H1 (cell line): ENCODE measurements at places on chromosomes 5 and 9.

GRCh38 chr5:179278119-179278518 is 67.1 kb downstream of the ADAMTS2 start:
- no peak for DNase-seq

DNA sequence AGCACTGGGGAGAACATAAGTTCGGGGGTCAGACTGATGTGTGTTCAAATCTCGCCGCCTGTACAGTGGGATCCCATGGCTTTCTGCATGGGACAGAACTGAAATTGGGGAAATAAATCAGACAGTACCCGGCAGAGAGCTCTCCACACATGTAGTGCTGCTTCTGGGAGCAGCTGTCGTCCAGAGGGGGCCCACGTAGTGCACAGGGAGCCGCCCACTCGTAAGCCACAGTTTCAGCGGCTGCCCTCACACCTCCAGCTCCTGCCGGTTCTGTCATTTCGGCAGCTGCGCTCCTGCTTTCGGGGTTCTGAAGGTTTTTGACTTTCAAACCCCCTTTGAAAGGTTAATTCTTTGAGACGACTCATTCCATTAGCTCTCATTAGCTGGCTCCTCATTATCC is 83.1 kb downstream of the OLFM1 start:
- no peak for DNase-seq

GRCh38 chr5:143156086-143156485 is 247.4 kb downstream of the NR3C1 start:
- DNase-seq, result no peak

DNA sequence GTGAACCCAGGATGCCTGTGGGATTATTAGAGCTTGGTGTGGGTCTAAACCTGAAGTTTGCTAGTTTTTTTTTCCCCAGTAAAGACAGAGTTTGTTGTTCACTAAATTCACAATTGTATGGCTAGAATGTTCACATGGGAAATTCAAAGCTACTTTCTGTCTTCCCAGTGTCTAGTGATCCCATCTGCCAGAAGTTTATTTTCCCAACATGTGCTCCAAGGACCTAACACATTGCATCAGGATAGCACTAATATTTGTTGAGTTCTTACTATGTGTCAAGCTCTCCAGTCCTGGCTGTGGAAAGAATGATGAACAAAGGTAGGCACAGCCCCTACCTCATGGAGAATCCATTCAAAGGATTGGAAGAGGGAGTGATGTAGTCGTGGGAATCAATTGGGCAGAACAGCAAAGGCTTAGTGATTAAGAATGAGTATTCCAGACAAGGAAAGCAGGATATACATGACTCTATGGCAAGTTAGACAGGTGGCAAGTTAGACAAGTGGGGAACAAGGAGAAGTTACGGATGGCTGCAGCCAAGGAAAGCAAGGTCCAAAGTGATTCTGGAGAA is 521.5 kb upstream of the WWC1 start:
- DNase-seq, result no peak

DNA sequence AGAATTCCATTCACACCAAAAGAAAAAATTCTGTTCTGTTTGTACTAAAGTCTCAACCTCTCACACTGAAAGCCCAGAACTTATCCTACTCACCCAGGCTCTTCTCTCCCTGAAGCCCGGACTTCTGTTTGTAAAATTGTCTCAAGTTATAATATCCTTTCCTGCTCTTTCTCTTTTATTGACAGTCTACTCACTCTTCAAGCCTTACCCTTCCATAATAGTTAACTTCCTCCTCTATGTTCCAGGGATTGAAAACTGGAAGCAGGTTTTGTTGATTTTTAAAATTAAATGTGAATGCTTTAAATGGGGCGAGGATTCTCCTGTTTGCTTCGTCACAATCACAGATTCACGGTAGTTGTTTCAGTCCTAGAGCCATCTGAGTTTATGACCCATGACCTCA is 51.7 kb upstream of the CCDC112 start:
- DNase-seq, result no peak
